ENCODE measurements at places on chromosomes 1 and 21. TPM values are rescaled to one million over a fixed set of nuclear protein-coding genes. Genes with fewer than 3 reads are reported as not detected.

Gene CTSE
- not detected for polyA plus RNA-seq

DNA sequence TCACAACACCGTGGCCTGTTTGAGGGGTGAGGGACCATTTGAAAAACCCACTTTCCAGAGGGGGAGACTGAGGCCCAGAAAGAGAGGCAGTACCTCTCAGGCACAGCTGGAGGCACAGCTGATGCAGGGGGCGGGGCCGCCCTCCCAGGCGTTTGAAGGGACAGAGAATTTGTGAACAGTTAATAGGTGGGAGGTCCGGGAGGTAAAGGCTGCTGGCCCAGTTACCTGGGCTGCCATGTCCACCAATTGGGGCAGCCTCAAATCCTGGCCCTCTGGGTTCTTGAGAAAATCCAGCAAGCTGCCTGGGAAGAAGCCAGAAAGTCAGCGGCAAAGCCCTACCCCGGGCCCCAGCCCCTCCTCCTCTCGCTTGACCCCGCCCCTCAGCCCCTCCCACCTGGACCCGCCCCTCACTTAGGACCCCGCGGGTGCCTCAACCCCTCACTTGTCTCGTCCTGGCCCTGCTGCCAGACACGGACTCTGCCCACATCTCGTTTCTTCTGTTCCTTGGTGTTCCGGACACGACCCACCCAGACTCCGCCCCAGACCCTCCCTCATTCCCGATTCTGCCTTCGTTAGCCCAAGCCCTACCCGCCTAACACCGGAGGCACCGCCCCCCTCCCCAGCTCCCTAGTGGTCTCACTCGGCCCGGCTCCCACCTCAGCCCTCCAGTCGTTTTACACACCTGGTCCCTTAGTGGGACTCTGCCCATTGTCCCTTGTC is 10.8 kb upstream of the AHDC1 start:
- no peak for DNase-seq
- H3K4me3 ChIP-seq, result no peak overlapping the region
- H3K4me1 ChIP-seq, result no peaks in the 10 kb centered on the region
- no peaks in the 10 kb centered on the region for H3K27me3 ChIP-seq

DNA sequence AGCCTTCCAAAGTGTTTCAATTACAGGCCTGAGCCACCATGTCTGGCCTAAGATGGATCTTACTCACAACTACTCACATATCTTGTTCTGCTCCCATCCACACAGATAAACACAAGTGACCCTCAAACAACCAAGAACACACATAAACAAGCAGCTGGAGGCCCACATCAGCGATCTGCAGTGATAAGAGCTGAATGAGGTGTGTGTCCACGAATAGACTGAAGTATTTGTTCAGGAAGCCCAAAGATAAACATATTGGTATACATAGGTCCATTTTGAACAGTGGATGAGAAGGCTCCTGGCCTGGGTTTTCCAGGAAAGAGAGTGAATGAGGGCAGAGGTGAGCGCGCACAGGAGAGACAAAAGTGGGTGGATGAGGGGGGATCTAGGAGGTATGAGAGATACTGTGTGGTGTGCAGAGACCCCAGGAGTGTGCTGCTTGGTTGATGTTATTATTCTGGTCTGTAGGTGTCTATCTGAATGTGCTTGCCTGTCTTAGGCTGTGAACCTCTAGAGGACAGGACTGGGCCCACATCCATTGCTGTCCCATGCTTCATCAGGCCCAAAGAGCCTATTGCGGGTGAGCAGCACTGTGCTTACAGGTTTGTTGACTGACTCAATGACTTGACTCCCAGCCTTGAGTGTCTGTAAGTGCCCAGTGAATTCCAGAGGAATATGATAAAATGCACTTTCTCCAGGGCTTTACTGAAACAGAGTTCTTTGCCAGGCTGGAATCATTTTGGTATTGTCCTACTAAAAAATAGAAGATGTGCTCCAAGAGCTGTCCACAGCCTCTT is 79.9 kb upstream of the ATP1A1 start:
- no peaks in the 10 kb centered on the region for H3K27me3 ChIP-seq
- no peak overlapping the region for H3K4me3 ChIP-seq
- no peaks in the 10 kb centered on the region for H3K36me3 ChIP-seq
- DNase-seq, result no peak

DNA sequence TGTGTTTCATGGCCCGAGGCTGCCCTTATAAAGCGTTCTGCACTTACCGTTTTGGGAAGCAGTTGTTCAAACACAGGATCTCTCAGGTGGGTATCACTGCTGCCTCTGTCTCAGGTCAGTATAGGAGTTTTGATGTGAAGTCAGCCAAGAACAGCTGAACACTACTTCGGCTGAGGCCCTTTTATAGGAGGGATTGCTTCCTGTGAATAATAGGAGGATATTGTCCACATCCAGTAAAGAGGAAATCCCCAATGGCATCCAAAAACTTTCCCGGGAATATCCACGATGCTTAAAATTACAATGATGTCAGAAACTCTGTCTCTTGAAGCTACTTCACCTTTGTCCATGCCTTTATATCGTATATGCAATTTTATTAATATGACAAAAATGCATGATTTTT is at the start of gene SELE:
TSS of gene SELE (minus strand) at position 156 of the 400 bp plus-strand sequence. CDS start 467 bp downstream, outside the sequence.
- H3K36me3 ChIP-seq, result no peaks in the 10 kb centered on the region
- no peaks in the 10 kb centered on the region for H3K4me1 ChIP-seq
- no peak within 1 kb of the TSS for H3K27ac ChIP-seq
- H3K4me3 ChIP-seq, result no peak within 1 kb of the TSS
- H3K27me3 ChIP-seq, result peaks cover 55% of the 10 kb centered on the region

DNA sequence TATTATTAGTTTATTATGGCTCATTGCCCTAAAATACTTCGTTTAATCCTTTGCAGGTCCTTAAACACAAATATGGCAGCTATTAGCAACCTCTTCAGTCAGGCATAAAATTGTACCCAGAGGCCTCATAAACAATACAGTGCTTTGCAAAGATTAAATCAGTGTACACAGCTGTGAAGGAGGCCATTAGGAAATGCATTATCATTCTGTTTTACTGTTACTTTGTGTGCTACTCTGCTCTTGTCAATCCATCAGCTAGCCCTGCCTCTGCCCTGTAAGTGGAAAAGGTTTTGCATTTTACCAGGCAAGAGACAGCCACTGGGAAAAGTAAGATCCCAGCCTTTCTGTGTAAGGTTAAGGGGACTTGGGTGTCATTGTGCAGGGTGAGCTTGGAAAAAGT is 415.7 kb upstream of the DAB1 start:
- peaks cover 3% of the 10 kb centered on the region for H3K4me1 ChIP-seq
- H3K36me3 ChIP-seq, result no peaks in the 10 kb centered on the region
- DNase-seq, result no peak
- H3K4me3 ChIP-seq, result no peak overlapping the region
- no peak overlapping the region for H3K27ac ChIP-seq
- no peaks in the 10 kb centered on the region for H3K27me3 ChIP-seq

- no peak overlapping the region for H3K27ac ChIP-seq
- no peak for DNase-seq
- peaks cover 38% of the 10 kb centered on the region for H3K27me3 ChIP-seq
These were observed 65.9 kb upstream of the LRRN2 start for GRCh38 chr1:204751480-204751879.

- peak overlapping the region; percentile 97 for H3K4me3 ChIP-seq
- H3K27me3 ChIP-seq, result no peaks in the 10 kb centered on the region
- H3K36me3 ChIP-seq, result peaks cover 29% of the 10 kb centered on the region
- peaks cover 13% of the 10 kb centered on the region for H3K4me1 ChIP-seq
- no peak for DNase-seq
- H3K27ac ChIP-seq, result peak overlapping the region; percentile 83
These were observed 464 bp downstream of the PARK7 start for GRCh38 chr1:7962014-7962335.

GRCh38 chr1:158329300-158329699 is 2.0 kb downstream of the CD1B start:
- H3K36me3 ChIP-seq, result no peaks in the 10 kb centered on the region
- no peaks in the 10 kb centered on the region for H3K27me3 ChIP-seq
- DNase-seq, result no peak
- no peak overlapping the region for H3K4me3 ChIP-seq

DNA sequence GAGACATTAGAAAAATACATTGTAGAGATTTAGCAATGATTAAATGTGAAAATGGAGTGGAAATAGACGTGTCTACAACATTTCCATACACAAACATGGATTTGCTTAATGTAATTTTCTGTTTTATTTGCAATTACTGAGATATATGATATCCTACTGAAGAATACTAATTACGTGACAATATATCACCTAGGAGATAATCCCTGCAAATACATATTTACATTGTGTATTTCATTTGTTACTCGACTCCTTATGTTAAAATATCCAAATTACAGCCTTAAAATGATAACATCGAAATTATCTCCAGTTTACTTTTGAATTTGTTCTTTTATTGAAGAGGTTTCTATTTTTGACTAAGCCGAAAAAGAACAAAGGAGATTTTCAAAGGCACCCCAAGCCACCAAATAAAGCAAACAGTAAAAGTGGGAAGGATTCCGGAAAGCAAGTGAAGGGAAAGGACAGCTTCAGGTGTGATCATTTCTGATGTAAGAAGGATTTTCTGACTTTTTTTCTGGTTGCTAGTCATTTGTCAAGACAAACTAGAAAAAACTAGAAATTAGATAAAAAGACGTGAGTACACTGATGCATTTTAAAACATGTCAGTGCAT is 7.9 kb downstream of the LHX4 start:
- DNase-seq, result no peak
- no peak overlapping the region for H3K27ac ChIP-seq
- no peak overlapping the region for H3K4me3 ChIP-seq
- H3K4me1 ChIP-seq, result no peaks in the 10 kb centered on the region
